Frontal cortex (tissue), 4 donors: ENCODE measurements at places on chromosomes 3 and 15.

- DNase-seq = no peak
Observed at GRCh38 chr3:148833223-148833622, 5.6 kb downstream of the CPB1 start.

DNA sequence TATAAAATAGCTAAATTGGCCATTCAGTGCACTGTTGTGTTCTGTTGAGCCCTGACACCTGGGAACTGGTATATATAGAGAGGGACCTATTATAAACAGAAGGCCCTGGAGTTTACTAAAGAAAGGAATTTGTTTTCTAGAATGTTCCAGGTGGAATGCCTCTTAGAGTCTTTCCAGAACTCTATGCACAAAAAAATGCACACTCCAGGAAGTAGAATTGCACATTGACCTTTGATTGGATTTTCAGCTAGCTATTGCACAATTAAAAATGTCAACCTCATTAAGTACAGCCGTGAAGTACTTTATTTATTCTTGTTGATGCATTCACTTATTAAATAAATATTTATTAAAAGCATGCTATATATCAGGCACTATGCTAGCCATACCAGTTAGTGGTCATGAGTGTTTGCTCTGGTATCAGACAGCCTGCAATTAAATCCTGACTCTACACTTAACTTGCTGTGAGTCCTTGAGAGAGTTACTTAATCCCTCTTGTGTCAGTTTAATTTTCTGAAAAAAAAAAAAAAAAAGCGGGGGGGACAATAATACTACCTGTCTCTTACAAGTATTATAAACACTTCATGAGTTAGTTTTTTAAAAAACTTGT lies 40.8 kb downstream of the NDUFB4 start:
- no peak for DNase-seq

- no peak for DNase-seq
Observed at GRCh38 chr3:194450341-194450740, 36.5 kb downstream of the ATP13A3 start.

GRCh38 chr3:50604628-50605588 lies 6.7 kb downstream of the CISH start:
- no peak for DNase-seq

DNA sequence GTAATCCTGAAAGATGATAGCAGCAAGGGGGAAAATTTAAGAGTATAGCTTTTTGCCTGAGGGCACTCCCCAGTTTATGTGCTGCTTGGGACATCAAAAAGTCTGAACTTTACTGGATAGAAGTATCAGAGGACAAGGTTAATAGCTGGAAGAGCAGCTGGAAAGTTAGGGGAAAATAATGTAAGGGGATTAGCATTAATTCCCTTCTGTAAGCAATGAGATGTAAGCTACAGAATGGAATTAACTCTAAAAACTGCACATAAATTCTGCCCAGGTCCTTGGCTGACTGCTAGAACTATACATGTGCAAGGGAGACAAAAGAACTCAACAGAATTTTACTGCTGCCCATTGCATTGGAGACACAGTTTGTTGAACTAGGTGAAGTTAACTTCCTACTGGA lies 55.6 kb downstream of the ATP11B start:
- DNase-seq = no peak

DNA sequence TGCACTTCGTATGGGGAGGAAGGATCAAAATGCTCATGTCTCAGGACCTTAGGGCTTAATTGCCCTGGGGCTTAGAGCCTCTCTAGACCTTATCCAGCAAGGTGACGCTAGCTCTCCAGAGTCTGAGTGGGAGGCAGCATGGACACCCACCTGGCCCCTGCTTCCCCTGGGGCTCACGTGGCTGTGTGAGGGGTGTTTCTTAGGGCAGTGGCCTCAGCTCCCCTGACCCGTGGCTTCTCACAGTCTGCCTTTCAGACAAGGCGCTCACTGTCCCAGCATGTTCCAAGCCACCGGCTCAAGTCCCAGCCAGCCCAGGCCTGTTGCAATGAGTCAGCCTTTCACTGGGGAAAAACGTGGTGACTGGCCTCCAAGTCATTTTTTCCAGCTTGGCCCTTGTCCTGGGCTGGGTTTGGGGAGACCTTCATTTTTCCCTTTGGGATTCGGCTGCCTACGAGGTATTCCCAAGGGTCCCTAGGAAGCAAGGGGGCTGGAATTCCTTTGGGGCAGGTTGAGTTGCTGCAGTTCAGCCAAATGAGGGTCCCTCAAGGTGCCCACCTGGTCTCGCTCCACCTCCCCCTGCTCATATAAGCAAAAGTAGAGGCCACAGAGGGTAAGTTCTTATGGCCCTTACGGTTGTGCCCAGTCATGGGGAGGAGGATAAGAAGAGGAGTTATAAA lies 15.7 kb downstream of the BHLHE40 start:
- DNase-seq = peak; percentile 47

GRCh38 chr3:176741664-176742047 lies 455.6 kb downstream of the TBL1XR1 start:
- no peak for DNase-seq

- no peak for DNase-seq
Observed at GRCh38 chr3:175857666-175858270, 998.6 kb downstream of the NAALADL2 start.

GRCh38 chr3:148932972-148933371 lies 58.4 kb upstream of the GYG1 start:
- DNase-seq = no peak

- peak; percentile 43 for DNase-seq
Observed at GRCh38 chr3:9279966-9280365, 30.5 kb upstream of the SRGAP3 start.

GRCh38 chr15:91941871-91942658 lies 88.6 kb downstream of the SLCO3A1 start:
- no peak for DNase-seq

- no peak for DNase-seq
Observed at GRCh38 chr3:180705619-180706018, 26.3 kb upstream of the CCDC39 start.

DNA sequence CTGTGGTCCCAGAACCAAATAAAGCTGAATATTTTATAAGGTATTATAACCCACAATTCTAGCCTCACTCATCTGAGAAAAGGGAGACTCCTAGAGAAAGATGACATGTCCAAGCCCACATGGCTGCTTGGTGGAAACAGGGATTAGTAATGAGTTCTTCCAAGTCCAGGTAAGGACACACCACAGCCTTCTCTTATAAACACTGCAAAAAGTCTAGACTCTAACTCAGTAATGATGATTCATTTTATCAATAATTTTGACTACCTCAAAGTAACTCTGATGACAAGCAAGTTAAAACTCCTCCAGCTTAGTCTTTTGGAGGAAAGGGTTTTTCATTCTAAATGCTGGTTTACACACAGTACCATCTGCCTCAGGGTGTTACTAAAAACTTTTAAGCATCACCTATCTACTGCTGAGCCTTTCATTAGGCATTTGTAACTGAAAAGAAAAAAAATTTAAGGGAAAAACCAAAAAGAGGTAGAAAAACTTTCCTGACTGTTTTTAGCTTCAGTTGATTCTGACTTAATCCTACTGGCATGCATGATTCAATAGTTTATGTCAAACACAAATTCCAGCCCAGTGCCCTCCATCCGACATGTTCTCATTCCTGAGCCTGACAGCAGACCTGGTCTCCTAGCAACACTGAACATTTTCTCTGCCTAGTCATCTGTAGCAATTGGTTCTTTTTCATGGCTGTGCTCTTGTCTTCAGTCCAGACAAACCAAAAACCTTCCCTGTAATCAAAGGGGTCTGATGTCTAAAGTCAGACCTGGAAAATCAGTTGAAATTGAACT lies 43.9 kb downstream of the P3H2 start:
- no peak for DNase-seq

DNA sequence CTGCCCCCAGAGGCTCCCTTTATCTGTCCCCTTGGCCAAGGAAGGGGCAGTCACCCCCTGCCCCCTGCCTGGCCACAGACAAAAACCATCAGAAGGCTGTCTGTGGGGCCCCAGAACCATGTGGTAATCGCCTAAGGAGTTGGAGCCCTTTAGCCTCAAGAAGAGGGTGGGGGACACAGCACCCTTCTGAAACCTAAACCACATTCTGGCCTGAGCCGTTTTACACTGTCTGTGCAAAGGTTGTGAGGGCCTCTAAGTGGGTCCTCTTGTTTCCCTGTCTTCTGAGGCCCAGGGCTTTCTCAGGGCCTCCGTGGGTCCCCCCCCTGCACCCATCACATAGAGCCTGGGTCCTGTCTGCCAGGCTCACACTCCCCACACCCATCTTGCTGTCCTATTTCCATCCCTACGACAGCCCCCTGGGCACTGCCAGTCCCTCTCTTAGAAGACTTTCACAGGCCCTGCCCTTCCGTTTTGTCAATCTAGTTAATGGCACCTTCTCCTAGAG lies 17.9 kb upstream of the RPUSD3 start:
- DNase-seq = no peak

DNA sequence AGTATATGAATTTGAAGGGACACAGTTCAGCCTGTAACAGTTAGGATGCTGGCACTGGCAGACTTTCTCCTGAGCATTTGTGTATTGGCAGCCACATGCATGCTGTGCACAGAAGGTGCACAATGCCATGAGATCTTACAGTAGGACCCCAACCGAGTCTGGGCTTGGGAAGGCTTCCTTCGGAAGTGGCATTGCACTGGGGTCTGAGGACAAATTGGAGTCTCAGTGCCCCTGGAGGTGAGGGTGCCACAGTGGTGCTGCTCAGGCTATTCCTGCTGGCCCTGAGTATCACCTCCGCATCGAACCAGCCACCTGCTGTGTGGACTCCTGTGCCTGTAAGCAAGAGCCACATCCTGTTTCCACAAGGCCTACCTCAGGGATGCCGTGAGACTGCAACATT lies 99.5 kb downstream of the DNAJB8 start:
- no peak for DNase-seq

DNA sequence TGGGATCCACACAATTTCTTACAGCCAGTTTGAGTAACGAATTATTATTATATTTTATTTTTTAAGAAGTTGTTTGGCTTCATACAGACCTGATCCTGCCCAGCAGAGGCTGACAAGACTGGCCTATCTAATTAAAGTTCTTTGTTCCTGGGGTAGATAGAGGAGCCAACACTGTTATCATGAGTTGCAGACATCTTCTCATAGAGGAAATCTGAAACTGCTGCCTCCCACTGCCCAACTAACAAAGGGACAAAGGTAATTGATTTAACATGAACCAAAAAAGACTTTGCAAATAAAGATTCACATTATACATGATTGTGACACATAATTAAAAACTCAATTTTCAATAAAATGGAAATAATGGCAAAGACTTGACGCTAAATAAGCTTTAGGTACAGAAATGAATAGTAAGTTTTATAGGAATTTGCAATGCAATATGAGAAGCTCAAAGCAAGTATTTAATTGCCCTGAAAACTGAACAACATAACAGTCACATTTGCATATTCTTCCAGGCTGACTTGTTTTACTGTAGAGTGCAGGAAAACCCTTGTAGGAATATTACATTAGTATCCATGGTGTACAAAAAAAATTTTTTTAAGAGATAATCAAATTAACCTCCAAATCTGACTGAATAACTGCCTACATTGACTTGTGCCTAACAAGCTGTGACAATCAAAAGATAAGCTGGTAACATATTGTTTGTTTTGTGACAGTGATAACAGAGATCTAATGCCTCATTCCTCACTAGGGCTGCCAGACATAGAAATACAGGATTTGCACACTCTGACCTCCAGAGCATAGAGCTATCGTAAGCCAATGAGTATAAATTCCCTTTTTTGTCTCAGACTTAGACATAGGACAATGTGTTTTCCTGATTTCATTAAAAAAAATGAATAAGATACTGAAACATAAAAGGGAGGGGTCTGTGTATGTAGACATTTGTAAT lies 273.2 kb downstream of the MFSD1 start:
- DNase-seq = no peak

GRCh38 chr15:90301707-90302300 lies 36.3 kb downstream of the NGRN start:
- DNase-seq = no peak

DNA sequence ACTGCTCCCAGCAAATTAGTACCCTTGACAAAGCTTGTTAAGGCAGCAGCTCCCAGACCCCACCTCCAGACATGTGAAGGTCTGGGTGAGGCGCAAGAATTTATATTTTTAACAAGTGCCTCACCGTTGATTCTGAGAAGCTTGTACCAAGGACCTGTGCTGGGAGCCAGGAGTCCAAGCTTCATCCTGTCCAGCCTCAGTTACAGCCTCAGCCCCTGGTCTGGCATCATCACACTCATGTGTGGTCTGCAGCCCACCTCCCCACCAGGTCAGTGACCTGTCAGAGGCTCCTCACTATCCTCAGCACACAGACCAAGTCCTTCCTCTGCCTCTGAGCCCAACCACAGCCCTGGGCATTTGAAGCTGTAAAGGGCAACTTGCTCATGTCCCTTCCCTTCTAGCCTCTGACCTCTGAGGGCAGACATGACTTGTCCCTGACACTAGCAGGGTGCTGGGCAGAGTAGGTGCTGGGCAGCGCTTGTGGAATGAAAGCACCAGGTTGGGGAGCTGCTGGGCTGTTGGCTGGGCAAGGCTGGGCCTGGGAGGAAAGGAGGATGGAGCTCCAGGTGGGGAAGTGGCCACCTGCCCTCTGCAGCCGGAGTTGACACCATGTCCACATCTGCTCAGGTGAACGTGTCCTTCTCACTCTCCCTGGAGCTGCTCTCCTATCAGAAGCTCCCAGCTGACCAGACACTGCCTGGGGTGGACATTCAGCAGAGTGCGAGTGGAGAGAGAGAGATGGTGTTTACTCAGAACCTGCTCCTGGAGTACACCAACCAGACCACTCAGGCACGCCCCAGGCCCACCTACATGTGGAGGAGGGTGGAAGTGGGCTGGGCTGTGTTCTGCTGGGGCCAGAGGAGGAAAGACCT lies 16.9 kb downstream of the ACAA1 start:
- no peak for DNase-seq

DNA sequence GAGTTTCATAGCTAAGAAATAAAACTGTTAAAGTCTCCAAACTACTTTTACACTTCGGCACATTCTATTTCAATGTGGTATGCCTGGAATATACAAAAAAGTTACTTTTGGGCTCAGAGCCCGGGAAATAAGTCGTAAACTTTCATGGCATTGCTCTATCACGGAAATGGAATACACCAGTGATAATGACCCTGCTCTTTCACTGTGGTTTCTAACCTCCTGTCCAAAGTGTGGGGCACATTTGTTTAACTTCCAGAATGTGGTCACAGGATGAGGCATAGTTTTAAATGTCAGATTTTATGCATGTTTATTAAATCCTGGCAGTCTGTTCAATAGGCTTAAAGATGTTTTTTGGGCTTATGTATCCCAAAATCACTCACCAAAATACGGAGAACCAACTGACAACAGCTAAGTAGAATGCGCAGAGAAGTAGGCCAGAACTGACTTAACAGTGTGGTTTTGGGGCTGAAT lies 5.1 kb downstream of the CXCR6 start:
- no peak for DNase-seq

- peak; percentile 26 for DNase-seq
Observed at GRCh38 chr15:83365370-83365938, 81.0 kb upstream of the BNC1 start.

GRCh38 chr3:38646062-38646461 lies 3.4 kb downstream of the SCN5A start:
- no peak for DNase-seq

DNA sequence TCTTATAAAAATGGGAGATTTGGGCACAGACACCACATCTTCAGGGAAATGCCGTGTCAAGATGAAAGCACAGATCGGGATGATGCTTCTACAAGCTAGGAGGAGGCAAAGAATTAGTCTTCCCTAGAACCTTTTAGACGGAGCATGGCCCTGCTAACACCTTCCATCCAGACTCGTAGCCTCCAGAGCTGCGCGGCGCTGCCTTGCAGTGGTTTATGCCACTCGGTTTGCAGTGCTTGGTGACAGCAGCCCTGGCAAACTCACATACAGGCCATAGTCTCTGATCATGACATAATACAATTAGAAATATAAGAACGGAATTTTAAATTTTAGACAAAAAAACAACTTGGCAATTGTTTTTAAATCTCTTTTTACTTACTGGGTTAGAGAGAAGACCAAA lies 37.1 kb upstream of the SLC41A3 start:
- DNase-seq = no peak

- DNase-seq = no peak
Observed at GRCh38 chr3:13193320-13194284, 120.4 kb upstream of the IQSEC1 start.
